ENCODE measurements at places on chromosomes 3 and 15.

GRCh38 chr3:35971686-35972085 lies 332.4 kb downstream of the ARPP21 start:
- no peak for DNase-seq

GRCh38 chr3:155646128-155646527 lies 98.7 kb downstream of the PLCH1 start:
- DNase-seq = no peak

DNA sequence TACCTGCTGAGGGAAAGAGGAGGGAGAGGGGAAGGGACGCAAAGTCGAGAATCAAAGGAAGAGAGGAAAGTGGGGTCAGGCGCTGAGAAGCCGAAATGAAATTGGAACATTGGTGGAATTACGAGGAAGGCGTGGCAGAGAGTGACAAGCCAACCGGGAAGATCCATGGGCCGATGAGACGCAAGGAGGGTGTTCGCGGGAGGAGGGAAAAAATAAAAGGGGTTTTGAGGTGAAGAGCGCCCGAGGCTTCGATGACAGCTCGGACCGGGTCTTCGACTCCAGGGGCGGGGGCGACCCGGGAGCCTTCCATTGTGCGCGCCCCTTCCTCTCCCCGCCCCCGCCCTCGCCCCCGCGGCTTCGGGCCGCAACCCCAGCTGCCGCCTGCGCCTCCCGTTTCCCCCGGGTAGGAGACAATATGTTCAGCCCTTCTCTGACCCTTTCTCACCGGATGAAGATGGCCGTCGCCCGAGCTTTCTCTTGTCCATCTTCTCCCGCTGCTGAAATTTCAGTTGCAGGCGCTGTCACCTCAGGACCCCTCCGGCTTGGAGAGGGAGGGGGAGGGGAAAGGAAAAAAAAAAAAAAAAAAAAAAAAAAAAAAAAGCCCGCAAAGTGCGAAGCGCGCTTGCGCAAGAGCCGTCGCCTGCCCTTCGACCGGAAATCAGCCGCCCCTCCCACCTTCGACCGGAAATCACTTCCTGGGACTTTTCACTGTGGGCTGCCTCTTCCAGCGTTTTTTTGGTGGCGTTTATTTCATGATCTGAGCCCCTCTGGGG lies at the start of gene SENP7:
SENP7 (minus strand) TSS at position 567 of the 773 bp plus-strand sequence; CDS start at position 485, 82 bp downstream.
- peak; percentile 56 for DNase-seq

GRCh38 chr3:33372218-33373081 lies 67.8 kb downstream of the UBP1 start:
- no peak for DNase-seq

DNA sequence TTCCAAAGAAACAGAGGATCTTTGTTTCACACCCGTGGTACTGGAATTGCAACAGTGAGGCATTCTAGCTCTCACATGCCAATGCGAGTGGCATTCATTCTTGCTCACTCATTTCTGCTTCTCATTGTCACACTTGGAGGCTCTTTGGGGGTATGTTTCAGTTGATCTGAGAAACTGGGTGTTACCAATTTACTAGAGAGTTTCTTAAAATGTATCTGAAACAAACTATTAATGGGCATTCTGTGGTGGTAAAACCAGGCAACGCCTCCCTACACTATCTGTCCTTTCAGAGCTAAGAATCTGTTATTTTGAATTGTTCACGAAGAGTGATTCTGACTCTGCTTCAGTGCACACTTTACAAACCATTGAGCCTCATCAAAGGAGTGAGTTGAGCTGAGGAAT lies 140.6 kb upstream of the BHLHE40 start:
- no peak for DNase-seq

DNA sequence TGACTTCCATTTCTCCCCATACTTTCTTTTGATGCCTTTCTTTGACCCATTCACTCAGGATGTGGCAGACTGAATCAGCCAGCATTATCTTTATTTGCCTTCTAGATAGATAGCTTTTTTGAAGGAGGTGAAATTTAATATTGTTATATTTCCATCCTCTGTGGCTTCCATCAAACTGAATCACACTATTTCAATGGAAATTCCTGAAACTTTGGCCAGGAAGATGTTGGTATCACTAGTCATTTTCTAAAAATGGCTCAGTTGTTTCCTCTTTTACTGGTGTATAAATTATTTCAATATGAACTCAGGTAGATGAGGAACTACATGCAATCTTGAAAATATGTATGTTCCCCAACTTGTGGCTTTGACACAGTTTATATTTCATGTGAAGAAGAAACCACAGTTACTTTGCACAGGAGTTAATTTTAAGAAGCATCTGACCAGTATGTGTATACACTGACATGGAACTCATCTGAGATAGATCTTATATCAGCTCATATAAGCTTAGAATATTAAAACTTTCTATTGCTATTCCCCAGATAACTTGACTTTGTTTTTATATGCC lies 248.3 kb downstream of the CGGBP1 start:
- no peak for DNase-seq
